ENCODE measurements at places on chromosomes 12 and 14. TPM values are rescaled to one million over a fixed set of nuclear protein-coding genes. Genes with fewer than 3 reads are reported as not detected.

- no peak for DNase-seq
These were observed 5.5 kb upstream of the TC2N start for GRCh38 chr14:91872517-91873470.

- no peak for DNase-seq
These were observed 16.2 kb downstream of the SLC7A8 start for GRCh38 chr14:23167116-23167847.

DNA sequence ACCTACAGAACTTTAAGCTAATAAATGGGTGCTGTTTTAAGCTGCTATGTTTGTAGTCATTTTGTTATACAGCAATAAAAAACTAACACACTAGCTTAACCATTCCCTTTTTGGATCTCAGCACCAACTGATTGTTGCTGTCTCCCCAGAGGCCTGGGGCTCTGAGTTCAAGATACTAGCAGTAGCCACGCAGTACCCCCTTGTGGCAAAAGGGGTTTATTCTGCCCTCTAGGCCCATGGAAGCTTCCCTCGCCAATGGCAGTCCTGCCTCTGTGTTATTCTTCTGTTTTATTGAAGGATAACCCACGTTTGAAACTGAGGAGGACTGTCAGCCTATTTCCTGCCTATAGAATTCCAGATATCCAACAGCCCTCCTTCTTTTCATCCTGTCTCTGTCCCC, 455.3 kb upstream of the ATP2B1 start:
- DNase-seq: no peak

DNA sequence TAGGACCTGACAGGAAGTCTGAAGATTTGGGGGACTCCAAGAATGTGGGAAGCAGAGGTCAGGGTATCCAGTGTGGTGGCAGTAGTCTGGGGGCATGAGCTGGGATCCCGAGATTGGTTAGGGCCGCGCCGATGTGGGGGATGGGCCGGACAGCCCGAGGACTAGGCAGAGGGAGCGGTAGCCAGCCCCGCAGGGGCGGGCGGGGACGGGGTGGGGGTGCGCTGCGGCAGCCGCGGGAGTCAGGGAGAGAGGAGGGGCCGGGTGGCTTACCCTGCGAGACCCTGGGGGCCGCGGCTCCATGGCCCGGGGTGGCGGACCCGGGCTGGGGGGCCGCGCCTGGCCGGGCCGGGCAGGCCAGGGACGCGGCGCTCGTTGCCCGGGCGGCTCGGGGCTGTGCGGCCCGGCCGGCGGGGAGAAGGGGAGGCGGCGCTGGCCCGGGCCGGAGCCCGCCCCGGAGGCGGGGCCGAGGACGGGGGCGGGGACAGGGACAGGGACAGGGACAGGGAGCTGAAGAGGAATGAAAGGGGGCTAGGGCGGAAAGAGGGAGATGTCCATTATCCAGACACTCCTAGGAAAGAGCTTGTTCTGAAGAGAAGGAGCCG, 5.6 kb downstream of the ZNF385A start:
- peak; percentile 53 for DNase-seq

DBX2 gene
- not detected for total RNA-seq

CS gene
- 119 TPM for total RNA-seq

All from dermis microvascular lymphatic vessel endothelial cell (primary cell).